ENCODE measurements at places on chromosomes 13 and 19.

GRCh38 chr19:48446579-48446978, 796 bp downstream of the GRWD1 start:
- no peak for DNase-seq

DNA sequence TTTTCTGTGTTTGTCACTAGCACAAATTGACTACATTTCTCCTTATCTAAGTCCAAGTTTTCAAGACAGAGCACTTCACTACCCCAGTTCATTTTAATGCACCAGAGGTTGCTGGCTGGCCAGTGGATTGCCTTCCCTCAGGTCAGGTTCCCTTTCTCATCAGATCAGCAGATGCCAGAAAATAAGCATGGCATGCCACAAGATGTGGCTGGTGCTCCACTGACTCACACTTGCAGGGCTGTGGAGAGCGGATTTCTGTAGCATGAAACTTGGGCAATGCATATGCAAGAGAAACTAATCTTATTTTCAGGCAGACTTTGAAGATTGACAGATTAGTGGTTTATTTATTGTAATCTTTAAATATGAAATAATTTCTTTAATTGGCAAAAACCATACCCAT, 79.5 kb downstream of the RUBCNL start:
- no peak for DNase-seq

DNA sequence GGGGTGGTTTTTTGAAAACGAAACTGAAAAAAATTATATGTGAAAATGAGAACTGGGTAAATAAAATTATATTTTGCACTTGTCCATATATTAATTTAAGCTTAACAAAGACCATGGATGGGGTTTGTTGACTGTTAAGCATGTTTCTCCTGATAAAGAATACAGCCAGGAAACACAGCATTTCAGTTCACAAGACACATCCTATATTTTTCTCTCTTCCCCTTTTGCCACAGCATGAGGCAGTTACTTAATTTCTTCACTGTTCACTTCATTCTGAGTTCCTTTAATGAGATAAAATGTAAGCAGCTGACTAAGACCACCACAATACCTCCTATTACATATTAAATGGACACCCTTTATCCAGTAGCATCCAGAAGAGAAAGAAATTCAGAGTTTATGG, 64.0 kb downstream of the RXFP2 start:
- no peak for DNase-seq

DNA sequence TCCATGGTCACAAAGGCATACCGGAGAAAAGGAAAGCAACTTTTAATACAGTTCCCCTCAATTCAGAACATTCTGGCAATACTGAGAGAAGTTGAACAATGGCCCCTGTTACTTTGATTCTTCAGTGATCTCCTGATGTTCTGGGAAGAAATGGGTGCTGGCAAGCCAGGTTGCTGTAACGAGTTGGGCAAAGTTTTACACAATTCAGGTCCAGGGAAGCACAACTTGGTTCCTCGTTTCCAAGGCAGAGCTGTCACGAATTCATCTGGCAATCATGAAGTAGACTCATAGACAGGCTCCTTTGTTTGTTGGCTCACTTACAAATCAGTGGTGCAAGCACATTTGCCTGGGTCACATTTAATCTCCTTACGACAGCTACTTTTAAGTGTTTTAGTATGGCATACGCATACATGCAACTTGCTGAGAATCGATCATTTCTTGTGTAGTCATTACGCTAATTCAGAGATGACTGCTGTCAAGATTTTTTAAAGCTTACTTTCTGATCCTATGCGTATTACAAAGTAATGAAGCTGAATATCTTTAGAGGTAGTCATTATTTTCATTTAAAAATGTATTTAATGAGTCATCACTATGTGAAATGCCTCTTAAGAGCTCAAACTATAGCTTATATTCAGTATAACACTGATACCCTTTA, 174.7 kb downstream of the GPC5 start:
- no peak for DNase-seq

GRCh38 chr13:20057963-20058362, 99.4 kb downstream of the ZMYM2 start:
- DNase-seq: no peak

DNA sequence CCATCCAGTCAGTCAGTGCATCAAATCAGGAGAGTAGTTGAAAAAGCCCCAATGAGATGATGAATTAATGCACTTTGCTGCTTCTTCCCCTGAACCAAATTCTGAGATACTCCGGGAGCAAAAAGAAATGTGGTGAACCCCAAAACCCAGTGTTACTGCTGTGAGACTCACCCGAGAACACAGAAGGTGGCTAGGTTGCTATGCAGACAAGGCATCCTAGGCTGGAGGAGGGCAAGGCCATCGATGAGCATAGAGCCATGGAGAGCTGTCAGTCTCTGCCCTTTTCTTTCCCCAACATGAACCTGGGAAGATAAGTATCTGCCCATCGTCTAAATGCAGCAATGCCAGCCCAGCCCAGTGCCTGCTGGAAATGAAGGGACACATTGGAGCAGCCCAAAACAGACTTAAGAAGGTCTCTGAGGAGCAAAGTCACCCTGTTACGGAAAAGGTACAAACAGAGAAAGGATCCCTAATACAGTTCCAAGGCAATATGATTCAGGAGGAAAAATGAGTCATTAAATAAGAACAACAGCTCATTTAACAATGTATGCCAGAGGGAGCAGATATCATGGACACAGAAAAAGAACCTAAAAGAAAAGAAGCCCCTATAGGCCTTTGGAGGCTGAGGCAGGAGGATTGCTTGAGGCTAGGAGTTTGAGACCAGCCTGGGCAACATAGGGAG, 272.0 kb downstream of the FOXO1 start:
- DNase-seq: no peak

GRCh38 chr13:36082396-36082795, 48.8 kb downstream of the DCLK1 start:
- DNase-seq: no peak

GRCh38 chr13:98144801-98145350, 2.0 kb downstream of the FARP1 start:
- no peak for DNase-seq

DNA sequence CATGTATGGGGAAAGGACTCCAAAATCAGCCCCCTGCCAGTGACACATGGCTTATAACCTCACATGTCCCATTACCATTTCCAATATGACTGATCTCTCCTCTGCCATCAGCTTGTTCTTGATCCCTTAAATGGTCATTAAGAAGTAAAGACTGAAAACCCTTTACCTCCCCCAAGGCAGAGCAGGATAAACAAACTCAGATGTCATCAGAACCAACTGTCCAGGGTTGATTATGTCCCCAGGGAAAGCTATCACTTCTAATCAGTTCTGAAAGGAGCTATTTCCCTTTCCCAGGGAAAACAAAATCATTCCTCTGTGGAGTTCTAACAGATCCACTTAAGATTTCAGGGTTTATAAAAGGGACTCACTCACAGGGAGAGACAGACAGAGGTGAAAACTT, 350.9 kb downstream of the SUCLA2 start:
- DNase-seq: no peak

DNA sequence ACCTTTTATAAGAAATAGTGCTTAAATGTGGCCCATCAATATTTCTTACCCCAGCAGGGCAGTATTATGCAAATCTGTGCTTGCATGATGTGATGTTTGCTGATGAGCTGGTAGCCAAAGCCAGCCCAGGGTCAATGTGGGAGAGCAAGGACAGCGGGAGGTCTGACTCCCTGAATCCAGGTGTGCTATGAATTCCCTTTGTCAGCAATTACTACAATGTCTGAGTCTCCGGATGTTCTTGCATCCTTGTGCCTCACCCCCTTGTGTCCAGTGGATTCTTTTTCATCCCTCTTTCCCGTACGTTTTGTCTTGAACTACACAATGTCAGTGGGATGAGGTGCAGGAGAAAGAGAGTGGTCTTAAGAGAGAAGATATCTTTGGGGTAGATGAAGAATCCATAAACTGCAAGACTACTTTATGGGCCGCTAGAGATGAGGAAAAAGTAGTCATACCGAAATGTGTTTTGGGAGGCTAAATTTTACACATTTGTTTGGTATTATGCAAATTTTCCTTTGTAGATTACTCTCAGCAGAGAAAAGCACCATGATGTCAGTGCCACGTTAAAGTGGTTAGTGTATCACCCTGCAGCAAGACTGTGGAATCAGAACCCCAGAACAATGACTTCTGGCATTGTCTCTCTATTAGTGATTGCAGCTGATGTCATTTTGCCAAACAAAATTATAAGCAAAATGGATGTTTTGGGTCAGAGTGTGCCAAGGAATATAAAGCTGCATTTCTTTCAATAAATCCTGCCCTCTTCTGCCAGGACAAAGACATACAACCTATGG, 53.5 kb upstream of the TSHZ3 start:
- no peak for DNase-seq

- no peak for DNase-seq
These were observed 59.1 kb upstream of the RNF113B start for GRCh38 chr13:98236197-98236596.

DNA sequence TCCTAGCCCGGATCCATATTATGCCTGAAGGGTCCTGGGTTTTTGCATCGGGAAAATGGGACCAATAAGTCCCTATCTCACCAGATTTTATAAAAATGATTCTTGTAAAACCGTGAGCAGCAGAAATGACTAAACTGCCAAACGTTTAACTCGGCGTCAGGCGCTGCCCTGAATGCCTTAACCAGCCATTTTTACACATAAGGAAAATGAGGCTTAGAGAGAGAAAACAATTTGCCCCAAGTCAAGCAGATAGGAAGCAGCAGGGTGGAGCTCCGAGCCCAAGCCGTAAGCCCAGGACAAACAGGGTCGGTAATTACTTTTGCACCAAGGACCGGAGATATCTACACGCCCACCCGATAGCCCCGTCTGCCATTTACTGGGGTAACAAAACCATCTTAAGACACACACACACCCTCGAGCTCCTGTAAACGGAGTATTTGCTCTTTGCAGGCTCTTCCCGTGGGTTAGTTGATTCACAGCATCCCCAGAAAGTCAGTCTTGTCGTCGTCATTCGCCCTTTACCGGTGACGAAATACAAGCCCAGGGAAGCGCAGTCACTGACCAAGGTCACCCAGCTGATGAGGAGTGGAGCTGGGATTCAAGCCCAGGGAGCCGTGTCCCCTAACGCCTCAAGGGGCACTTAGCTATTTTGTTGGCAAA, 16.0 kb upstream of the MRI1 start:
- DNase-seq: no peak

- DNase-seq: no peak
These were observed 2.1 kb downstream of the TMEM238 start for GRCh38 chr19:55382013-55382412.

GRCh38 chr13:64855506-64855905, 2374.6 kb downstream of the PCDH9 start:
- DNase-seq: no peak

- no peak for DNase-seq
These were observed 3.6 kb downstream of the TUBB4A start for GRCh38 chr19:6498294-6499036.

- no peak for DNase-seq
These were observed 2.8 kb downstream of the GFY start for GRCh38 chr19:49427855-49428546.

DNA sequence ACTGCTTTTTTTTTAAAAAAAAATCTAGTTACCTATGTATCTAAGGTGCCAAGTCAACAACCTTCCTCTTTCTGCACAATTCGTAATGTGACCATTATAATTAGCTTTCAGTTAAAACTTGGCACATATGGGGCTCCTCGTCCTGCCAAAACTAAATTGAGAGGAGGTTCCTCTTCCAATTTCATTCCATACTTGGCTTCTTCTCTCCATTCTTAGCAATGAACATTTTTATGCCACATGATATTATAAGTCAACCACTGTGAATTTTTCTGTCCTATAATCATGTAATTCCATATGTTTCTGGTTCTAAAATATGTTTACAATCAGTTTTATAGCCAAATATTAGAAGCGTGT, 177.0 kb downstream of the DCLK1 start:
- no peak for DNase-seq

DNA sequence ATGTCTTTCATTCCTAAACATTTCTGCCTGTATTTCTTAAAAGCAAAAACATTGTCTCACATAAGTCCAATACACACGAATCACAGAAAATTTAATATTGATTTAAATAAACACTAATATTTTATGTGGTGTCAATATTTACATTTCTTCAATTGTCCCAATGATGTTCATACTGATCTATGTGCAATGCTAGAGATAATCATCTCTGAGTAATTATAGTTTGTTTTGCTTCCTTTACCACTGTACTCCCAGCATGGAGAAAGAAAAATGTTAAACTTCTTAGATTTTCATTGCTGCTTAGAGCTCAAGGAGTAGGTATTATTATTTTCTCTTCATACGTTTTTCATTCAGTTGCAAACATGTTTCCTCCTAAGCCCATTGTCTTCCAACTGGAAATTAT, 434.2 kb upstream of the PRR20A start:
- DNase-seq: no peak

DNA sequence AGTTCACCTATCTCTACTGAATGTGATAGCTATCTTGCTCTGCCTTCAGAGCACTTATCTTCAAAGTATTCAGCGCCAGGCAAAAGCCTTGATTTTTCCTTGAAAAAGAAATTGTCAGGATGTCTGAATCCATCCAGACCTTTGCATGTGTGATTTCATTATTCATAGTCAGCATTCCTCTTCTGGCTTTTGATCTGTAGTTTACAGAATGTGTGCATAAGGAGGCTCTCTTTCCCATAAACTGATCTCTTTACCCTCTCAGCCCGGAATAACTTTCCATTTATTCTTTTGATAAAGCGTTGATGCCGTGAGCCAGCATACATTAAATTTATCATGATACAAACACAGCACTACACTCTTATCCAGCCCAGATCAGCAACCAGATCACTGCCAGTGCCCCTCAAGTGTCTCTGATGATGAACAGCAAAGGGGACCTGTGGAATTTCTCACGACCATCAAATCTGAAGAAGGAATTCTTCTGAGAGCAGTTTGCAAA, 130.8 kb downstream of the DNAJC15 start:
- DNase-seq: no peak

DNA sequence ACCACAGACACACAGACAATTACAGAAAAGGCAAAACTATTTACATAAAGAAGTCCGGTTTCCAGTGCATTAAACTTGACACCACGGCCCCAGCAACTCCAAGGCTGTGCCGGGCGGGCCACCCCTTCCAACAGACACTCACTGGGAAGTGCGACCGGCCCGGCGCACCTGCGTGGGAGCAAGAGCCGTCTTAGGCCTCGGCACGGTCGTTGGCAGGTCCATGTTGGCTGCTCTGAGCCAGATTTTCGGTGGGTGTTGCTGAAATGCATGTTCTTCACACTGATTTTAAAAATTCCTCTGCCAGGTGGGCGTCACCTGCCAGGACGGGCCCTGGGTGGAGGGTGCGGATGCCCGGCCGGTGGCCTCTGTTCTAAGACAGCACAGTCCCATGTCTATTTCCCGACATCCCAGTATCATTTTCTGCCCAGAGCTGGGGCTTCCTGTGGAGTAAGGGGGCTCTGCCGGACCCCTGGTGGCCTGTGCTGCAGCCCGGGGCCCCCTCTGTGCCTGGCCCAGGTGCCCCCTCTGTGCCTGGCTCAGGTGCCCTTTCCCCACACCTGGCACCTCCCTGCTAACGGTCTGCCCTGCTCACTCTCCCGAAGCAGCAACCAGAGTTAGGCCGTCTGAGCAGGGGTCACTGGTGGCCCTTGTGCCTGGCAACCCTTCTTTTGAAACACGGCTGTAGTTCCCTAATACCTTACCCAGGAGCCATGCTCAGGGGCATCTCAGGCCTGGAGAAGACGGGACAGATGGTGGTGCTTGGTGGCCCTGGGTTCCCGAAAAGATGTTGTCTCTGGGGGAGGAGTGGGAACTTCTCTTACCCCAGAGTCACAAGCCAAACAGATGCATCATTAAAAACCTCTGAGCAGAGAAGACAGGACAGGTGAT, 9.2 kb downstream of the TMEM255B start:
- no peak for DNase-seq

Measured in naive B cell (primary cell).